ENCODE measurements at places on chromosomes 3 and 15.
A peak's percentile ranks its signal among the peaks of the same experiment; 100 is the strongest.

DNA sequence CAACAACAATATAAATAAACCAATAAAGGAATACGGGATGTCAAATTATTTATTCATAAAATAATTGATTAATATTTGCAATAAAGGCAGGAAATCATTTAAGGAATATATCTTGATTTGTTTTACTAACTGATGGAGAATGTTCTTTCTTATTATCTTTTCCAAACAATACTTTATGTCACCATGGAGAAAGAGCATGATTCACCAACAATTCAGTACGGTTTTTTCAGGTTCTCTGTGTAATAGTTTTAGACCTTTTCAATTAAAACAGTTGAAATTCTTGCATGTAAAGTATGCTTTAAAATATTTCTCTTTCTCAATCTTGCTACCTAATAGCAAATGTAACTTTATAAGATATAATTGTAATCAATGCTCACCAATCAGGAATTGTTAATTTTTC lies 41.7 kb upstream of the MBNL1 start:
- DNase-seq = no peak

DNA sequence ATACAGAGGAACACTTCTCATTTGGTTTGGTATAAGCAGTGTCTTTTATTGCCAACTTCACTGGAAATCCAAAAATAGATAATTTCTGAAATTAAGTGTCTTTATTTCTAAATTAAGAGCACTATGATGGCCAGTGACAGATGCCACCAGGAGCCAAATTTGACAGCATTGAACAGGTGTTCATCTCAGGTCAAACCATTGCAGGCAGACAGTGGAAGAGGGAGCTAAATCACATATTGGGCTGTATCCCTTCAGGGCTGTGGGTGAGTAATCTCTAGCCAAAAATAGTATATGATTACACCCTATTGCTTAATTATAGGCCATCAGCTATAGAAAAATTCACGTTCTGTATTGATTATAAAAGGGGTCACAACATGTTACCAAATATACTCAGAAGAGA lies 457.7 kb downstream of the NAALADL2 start:
- DNase-seq = no peak

- DNase-seq = peak; percentile 68
These were observed 252.1 kb upstream of the TMCO5A start for GRCh38 chr15:37682304-37682703.

GRCh38 chr3:32129832-32130231 lies 23.4 kb downstream of the GPD1L start:
- DNase-seq = no peak

DNA sequence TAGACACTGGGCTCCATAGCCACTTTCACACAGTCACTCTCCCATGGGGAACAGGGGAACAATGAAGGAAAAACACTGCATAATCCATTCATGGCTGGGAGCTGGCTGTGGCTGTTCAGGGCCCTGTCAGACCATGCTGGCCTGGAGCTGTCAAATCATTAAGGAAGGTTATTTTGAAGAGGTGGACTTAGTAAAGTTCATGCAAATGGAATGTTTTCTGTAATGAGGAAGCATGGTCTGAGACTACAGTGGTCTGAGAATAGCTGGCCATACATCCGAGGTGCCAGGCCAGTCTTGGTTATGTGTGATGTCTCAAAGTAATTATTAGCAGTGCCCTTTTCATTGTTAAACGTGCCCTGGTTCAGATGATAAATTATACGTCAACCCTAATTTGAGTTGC lies 117.1 kb upstream of the MRPS22 start:
- no peak for DNase-seq

DNA sequence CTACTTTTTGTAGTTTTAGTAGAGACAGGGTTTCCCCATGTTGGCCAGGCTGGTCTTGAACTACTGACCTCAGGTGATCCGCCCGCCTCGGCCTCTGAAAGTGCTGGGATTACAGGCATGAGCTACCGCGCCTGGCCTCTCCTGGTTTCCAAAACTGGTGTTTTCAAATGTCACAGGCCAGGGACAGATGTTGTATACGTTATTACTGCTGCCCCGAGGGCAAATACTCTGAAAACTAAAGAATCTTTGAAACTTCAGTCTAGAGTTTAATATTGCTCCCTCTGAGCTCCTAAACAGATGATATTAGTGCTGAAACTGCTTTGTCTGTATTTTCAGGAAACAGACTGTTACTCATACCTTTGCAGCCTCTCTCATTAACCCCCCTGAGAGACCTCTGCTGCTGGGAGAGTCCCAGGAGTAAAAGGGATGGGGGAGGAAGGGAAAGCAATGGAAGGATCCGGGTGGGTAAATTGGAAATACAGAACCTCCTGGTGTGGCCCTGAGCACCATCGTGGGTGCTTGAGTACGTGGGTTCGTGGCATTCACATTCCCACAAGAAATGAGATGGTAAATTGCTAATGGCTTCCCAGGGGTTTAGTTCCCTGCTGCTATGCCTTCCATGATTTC lies 96.3 kb upstream of the IGF1R start:
- DNase-seq = no peak

DNA sequence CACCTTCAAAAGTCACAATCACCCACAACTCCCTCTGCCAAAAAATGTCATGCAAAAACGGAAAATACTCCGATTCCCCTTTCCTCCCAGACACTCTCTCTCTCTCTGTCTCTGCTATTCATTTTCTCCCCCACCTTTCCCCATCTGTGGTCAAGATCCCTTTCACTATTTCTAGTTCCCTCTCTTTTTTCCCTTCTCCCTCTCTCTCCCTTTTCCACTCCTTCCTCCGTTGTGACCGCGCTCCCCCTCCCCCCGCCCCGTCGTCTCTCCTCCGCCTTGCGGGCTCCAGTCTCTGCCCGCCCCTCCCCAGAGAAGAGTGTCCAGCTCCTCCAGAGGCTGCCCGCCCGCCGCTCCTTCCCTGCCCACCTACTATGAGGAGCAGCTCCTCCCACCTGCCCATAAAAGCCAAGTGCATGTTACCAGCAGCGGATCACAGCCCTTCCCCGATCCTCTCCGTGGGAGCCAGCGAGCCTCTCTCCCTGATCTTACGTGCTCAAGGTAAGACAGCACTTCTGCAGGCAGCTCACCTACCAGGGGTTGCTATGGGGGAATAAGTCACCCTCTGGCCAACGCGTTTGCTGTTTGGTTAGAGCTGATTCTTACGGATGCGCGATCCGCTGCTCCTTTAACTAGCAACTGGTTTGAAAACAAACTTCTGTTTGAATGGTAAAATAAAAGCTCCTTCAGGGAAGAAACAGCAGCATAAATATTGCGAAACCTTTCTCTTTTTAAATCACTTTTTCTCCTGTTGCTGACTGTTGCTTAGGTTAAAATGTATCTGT lies at the start of gene COL8A1:
TSS of gene COL8A1 (plus strand) at position 428 of the 782 bp plus-strand sequence. CDS start 152,089 bp downstream, outside the sequence.
- DNase-seq = peak; percentile 82

DNA sequence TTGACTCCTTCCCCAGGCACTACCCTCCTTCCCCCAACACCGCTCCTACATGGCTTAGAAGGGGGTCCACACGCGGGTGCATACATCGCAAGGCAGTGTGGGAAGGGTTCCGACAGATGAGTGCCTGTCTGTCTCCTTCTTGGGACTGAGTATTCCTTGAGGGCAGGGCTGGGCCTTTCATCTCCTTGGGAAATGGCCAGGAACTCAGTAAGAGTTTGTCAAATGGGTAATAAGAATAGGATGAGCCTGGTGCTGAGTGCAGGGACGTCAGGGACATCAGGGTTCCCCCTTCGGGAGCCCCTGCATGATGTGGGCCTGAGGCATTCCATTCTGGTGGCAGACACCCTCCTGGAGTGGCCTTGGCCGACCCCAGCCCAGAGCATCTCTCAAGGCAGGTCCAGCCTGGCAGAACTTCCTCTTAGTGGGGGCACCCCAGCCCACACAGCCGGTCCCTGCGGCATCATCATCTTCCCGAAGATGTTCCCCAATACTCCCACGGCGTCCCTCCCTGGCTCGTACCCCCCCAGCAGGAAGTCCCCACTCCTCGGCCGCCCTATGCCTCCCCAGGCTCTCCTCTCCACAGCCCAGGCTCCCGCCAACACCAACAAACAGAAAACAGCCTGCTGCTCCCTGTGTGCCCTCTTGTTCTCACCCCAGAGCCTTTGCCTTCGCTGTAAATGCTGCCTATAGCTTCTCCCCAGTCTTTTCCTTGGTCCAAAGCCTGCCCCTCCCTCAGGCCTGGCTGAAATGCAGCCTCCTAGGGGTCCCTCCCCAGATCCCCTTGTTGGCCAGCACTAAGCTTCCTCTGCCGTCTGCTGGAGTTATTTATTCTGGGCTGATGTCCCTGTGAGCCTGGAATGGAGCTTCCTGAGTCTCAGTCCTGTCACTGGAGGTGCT lies 67.5 kb upstream of the LCTL start:
- DNase-seq = no peak

- no peak for DNase-seq
These were observed 245.2 kb upstream of the LYSMD4 start for GRCh38 chr15:99978426-99978825.

All from mesendoderm (in vitro differentiated cells).